Activated naive CD4-positive, alpha-beta T cell treated with anti-CD3 and anti-CD28 coated beads for 36 hours (primary cell): ENCODE measurements at places on chromosomes 13 and 19. TPM values are rescaled to one million over a fixed set of nuclear protein-coding genes. Genes with fewer than 3 reads are reported as not detected.

Gene CALR3
- total RNA-seq = not detected

Gene ZNF723
- not detected for total RNA-seq

Gene GIPC3
- total RNA-seq = 0.20 TPM

Gene ANGPTL4
- total RNA-seq = not detected

Gene POU4F1
- 0.07 TPM for total RNA-seq

Gene CGB5
- total RNA-seq = not detected

Gene TYROBP
- not detected for total RNA-seq

Gene SHISA7
- not detected for total RNA-seq

Gene HNRNPL
- total RNA-seq = 829 TPM

Gene CD70
- 3.7 TPM for total RNA-seq

GRCh38 chr19:56252699-56253422, 19.7 kb upstream of the EDDM13 start:
- peak; percentile 87 for DNase-seq
- no peaks in the 10 kb centered on the region for H3K36me3 ChIP-seq
- H3K27me3 ChIP-seq = no peaks in the 10 kb centered on the region
- no peak overlapping the region for H3K27ac ChIP-seq

DNA sequence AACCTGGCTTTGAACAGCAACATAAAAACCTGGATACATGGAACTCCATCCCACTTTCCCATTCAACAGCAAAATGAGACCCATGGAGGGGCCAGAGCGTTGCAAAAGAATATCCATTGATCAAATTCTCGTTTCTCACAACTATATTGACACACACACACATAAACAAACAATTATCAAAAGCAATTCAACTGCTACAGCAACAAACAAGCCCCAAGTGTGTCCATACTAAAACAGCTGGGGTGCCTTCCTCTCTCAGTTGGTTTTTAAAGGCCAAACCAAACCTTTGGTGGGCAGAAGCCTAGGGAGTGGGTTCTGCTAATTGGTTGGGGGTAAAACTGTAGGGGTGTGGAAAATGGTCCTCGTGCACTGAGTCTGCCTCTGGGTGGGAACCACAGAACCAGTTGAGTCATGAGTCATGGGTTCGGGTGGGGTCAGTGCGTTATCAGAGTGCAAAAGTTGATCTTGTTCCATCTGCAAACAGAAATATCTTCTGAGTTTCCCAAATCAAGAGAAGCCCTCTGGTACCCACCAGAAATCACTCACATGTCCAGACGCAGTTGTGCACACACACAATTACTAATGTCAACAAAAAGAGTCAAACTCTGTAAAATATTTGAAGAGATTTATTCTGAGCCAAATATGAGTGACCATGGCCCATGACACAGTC, 18.5 kb downstream of the GPR42 start:
- peaks cover 2% of the 10 kb centered on the region for H3K36me3 ChIP-seq
- DNase-seq = no peak
- H3K27me3 ChIP-seq = peaks cover 3% of the 10 kb centered on the region
- H3K4me3 ChIP-seq = no peak overlapping the region
- no peaks in the 10 kb centered on the region for H3K4me1 ChIP-seq
- H3K27ac ChIP-seq = no peak overlapping the region

DNA sequence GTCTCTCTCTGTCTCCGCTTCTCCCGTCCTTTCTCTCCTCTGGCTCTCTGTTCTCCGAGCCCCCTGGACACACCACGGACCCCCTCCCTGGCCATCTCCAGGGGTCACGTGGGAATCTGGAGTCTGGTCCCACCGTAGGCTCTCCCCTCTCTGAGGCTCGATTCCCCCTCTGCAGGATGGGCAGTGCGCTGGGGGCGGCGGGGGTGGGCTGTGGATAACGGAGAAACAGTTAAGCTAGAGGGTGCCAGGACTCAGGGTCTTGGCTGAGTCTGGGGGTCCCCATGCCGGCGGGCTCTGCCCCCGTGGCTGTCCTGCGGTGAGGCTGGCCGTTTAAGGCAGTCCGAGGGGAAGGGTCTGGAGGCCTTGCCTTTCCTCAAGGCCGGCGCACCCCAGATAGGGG, 462 bp upstream of the MEIS3 start:
- H3K36me3 ChIP-seq = no peaks in the 10 kb centered on the region
- peaks cover 43% of the 10 kb centered on the region for H3K4me1 ChIP-seq
- no peak for DNase-seq
- H3K27ac ChIP-seq = no peak overlapping the region
- no peak overlapping the region for H3K4me3 ChIP-seq

- peaks cover 2% of the 10 kb centered on the region for H3K27me3 ChIP-seq
- H3K36me3 ChIP-seq = no peaks in the 10 kb centered on the region
- H3K4me1 ChIP-seq = no peaks in the 10 kb centered on the region
- DNase-seq = peak; percentile 82
- H3K4me3 ChIP-seq = no peak overlapping the region
- H3K27ac ChIP-seq = no peak overlapping the region
Measured at GRCh38 chr19:53424968-53425597, 6.7 kb upstream of the ZNF761 start.

DNA sequence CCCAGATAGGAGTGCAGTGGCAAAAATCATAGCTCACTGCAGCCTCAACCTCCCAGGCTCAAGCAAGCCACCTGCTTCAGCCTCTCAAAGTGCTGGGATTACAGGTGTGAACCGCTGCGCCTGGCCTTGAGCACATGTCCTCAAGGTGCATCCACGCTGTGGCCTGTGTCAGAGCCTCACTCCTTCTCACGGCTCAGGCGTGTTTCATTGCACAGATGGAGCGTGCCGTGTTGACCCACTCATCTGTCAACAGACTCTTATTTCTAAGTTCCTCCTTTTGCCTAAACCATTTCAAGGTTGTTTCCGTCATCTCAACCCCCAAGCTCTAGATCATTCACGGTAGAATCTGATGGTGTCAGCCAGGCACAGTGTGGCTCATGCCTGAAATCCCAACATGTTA, 28.2 kb downstream of the ATP8B3 start:
- H3K4me1 ChIP-seq = no peaks in the 10 kb centered on the region
- no peak for DNase-seq
- H3K4me3 ChIP-seq = no peak overlapping the region

DNA sequence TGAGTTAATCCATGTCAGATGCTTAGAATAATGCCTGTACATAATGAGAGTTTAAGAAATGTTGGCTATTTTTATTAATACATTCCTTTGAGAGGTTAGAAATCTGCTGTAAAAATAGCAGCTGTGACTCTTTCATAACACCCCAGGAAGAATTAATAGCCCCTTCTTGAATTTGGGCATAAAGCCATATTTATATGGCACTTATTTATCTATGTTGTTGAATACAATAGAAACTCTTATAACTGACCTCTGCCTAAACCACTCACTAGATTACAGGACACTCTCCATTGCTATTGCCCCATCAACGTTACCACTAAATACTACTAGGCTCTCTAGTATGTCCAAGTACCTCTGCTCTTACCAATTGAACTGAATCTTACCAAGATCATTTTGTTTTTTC, 16.3 kb downstream of the NEK5 start:
- no peaks in the 10 kb centered on the region for H3K4me1 ChIP-seq
- no peak overlapping the region for H3K27ac ChIP-seq
- H3K36me3 ChIP-seq = no peaks in the 10 kb centered on the region
- no peak for DNase-seq
- no peak overlapping the region for H3K4me3 ChIP-seq
- peaks cover 3% of the 10 kb centered on the region for H3K27me3 ChIP-seq

DNA sequence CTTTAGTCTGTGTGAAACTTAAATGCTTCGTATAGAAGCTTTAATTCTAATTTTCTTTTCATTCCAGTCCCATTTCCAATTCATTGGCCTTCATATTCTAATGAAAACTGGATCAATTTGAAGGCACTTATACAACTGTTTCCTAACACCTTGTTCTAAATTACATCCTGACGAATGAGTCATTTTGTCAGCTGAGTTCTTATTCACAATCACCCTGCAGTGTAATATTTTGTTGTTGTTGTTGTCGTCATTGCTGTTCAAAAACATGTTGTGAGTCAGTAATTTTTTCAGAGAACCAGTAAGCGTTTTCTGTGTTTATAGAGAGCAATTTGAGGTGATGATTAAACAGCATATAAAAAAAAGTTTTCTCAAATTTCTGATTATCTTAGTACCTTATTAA, 290.0 kb downstream of the PCDH9 start:
- DNase-seq = no peak
- no peaks in the 10 kb centered on the region for H3K36me3 ChIP-seq
- no peaks in the 10 kb centered on the region for H3K4me1 ChIP-seq

DNA sequence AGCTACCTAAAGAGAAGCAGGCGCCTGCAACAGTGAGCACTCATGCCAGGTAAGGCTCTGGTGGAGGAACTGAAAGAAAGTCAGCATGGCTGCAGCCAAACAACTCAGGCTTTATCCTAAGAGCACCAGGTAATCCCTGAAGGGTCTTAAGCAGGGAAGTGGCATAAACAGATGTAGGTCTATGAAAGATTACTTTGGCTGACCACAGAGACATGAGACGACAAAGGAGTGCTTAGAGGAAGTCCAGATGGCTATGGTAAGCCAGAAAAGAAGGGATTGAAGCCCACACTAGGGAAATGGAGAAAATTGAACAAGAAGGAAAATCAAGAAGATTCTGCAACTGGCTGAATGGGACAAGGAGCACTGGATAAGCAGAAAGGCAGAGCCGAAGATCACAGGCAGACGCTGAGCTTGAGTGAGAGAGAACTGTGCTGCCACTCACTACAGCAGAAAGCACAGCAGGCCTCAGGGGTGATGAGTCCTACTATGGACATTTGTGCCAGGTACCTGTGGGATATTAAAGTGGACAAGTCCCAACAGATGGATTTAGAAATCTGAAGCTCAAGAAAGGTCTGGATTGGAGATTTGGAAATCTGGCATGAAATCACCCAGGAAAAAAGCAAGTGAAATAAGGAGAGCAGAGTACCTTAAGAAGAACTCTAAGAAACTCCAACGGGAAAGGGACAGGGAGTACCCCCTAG, 4.2 kb downstream of the RCBTB1 start:
- DNase-seq = no peak
- H3K36me3 ChIP-seq = peaks cover 19% of the 10 kb centered on the region
- H3K27ac ChIP-seq = no peak overlapping the region
- H3K27me3 ChIP-seq = no peaks in the 10 kb centered on the region

GRCh38 chr13:23348262-23349127, 85.0 kb downstream of the SACS start:
- DNase-seq = no peak
- H3K4me3 ChIP-seq = no peak overlapping the region
- H3K27ac ChIP-seq = no peak overlapping the region

DNA sequence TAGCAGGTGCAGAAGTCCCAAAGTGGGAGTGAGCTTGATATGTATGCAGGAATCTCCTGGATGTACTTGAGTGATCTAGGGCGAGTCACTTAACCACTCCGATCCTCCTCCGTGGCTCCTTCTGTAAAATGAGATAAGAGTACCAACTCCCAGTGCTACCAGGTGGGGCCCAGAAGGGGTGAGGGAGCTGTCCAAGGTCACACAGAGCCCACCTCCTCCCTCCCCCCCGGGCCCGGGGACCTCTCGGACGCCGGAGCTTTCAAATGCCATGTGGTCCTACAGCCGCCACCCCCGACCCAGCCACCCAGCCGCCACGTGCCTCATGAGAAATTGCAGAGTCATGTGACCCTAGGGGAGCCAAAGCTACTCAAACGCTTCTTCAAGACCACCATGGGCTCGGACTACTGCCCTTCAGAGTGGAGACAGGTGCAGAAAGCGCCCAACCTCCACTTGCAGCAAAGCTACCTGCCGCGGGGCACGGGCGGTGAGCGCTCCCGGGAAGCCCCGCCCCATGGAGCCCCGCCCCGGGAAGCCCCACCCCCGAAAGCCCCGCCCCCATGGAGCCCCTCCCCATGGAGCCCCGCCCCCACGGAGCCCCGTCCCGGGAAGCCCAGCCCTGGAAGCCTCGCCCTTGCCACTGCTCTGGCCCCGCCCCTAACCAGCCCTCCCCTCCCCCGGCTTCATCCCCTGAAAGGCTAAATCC, 10.1 kb upstream of the ZNF358 start:
- DNase-seq = peak; percentile 32
- H3K27me3 ChIP-seq = peaks cover 29% of the 10 kb centered on the region
- no peaks in the 10 kb centered on the region for H3K36me3 ChIP-seq
- no peak overlapping the region for H3K4me3 ChIP-seq

DNA sequence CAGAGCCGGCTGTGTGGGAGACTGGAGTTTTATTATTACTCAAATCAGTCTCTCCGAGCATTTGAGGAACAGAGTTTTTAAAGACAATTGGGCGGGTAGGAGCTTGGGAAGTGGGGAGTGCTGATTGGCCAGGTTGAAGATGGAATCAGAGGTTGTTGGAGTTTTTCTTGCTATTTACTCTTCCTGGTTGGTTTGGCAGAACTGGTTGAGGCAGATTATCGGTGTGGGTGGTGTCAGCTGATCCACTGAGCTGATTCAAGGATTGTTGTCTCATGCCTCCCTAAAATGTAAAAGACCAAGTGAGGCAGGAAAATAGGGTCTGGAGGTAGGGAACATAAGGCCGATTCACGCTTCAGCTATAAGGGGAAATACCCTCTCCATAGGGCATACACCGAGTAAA, 1.3 kb upstream of the TDRD12 start:
- H3K4me3 ChIP-seq = no peak overlapping the region
- H3K27ac ChIP-seq = no peak overlapping the region
- H3K27me3 ChIP-seq = no peaks in the 10 kb centered on the region
- H3K4me1 ChIP-seq = no peaks in the 10 kb centered on the region

DNA sequence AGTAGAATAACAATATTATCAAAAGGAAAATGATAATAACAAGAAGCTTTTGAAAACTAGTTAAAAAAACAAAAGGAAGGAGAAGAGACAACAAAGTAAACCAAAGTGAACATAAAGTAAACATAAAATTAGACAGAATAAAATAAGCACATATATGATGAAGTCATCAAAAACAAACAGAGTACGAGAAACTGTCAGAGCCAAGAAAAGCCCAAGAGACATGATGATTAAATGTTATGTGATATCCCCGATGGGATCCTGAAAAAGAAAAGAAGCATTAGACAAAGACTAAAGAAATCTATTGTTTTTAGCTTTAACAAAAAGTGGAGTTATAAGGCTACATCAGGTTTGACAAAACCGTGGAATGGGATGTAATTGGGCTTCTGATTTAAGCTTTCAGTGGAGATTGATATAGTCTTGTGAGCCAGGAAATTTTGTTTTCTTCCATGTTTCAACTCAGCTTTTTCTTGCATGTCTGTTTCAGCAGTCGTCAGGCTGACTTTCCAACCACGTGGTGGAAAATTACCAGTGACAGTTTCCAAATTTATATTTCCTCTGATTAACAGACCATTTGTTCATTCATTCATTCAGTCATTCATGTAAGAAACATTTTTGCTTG, 64.9 kb downstream of the KL start:
- no peaks in the 10 kb centered on the region for H3K4me1 ChIP-seq
- DNase-seq = no peak
- H3K4me3 ChIP-seq = no peak overlapping the region

DNA sequence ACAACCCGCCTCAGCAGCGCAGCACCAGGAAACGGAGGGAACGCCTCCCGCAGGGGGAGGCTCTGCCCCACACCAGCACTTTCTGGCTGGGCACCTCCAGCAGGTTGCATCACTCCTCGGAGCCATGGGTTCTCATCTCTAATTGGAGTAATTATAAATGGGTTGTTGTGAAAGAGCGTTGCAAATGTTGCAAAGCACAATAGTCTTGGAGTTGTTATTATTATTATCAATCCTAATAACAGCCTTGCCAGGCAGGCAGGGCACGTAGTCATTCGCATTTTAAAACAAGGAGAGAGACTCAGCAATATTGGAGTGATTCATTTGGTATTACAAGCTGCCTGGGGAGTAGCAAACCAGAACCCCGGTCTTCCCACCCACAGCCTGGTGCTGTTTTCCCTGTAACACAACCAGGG, 108.6 kb upstream of the GJB6 start:
- DNase-seq = no peak
- no peaks in the 10 kb centered on the region for H3K27me3 ChIP-seq
- no peak overlapping the region for H3K4me3 ChIP-seq
- H3K36me3 ChIP-seq = no peaks in the 10 kb centered on the region
- no peak overlapping the region for H3K27ac ChIP-seq
